ENCODE measurements at places on chromosomes 7 and 10. TPM values are rescaled to one million over a fixed set of nuclear protein-coding genes. Genes with fewer than 3 reads are reported as not detected.

The LLCFC1 gene
- not detected for total RNA-seq

The TET1 gene
- 0.69 TPM for total RNA-seq

The AKR1C2 gene
- total RNA-seq = 0.89 TPM

The PKD1L1 gene
- total RNA-seq = 1.8 TPM

The RBM48 gene
- total RNA-seq = 6.8 TPM
